ENCODE measurements at places on chromosomes 5 and 9.

- no peak for DNase-seq
Measured at GRCh38 chr5:102903074-102903871, 148.2 kb downstream of the PAM start.

GRCh38 chr9:100014846-100015245, 84.0 kb downstream of the ERP44 start:
- DNase-seq = no peak

DNA sequence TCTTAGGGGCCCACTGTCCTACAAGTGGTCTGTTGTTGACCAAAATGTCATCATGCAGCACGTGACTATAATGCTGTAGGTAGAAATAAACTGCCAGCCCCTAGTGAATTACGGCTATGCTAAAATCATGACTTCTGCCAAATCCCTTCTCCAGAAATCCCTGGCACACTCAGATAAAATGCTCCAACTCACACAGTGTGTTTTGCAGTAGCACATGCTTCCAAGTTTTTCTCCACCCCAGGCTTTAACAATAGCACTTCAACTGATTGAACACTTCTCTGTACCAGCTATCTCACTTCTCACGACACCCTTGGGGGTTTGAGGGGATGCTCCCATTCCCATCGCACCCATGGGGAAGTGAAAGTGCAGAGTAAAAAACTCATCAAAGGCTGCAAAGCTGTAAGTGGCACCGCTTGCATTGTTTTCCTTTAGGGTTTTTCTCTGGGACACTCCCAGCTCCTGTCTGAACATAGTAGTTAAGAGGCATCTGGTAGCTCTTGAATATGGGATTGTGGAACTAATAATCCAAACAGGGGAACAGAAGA, 151.0 kb upstream of the SLC24A2 start:
- DNase-seq = no peak

DNA sequence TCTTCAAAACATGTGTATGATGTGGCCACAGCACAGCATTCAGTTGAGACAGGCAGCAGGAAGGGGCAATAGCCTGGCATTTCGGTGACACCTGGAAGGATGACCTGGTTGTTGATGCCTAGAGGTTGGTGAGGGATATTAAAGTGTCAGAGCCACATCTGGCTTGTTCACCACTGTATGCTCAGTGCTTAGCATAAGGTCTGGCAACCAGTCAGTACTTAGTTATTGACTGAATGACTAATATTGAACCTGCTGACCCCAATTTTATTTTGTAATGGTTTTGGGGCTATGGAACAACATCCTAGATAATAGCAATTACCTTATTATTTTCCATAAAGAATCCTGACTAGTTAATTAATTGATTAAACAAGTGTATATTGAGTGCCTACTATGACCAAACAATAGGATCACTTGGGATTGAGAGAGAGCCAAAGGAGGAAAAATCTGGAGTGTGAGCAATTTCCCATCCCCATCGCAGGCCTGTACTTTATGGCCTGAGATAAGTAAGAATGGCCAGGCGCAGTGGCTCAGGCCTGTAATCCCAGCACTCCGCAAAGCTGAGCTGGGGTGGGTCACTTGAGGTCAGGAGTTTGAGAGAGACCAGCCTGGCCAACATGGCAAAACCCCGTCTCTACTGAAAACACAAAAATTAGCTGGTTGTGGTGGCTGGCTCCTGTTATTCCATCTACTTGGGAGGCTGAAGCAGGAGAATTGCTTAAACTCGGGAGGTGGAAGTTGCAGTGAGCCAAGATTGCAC, 85.4 kb upstream of the PLPP1 start:
- DNase-seq = no peak

DNA sequence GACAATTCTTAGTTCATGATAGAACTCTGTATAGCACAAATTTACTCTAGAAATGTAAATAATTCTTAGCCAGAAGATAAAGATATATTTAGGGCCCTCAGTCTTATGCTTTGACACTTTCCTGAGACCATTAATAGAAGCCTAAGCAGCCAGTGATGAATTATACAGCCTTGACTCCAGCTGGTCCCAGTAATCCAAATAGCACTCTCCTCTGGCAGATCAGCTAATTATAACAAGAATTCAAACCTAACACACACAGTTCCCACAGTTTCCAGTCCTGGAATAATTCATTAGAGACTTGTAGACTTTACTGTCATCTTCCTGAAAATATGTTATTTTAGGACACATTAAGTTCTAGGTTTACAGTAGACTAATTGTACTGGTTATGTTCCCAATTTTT, 50.4 kb downstream of the SHOC1 start:
- DNase-seq = no peak

DNA sequence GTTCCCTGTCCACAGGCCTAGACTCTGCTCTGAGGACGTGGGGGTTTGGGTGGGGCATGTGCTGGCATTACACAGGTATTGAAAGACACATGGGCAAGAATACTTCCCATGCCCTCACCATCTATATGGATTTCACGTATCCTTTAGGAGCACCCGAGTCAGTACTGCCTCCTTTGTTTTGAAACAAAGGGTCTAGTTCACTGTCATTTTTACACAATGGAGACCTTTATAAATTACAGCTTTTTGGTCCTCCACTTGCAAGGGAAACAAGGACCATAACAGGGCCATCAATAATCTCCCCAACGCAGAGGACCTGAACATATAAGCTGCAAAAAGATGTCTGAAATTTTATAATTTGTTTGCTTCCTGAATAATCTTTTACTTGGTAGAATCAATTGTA, 24.9 kb upstream of the CRHBP start:
- no peak for DNase-seq

GRCh38 chr5:149605354-149605997, 24.2 kb downstream of the ARHGEF37 start:
- DNase-seq = no peak

- DNase-seq = no peak
Measured at GRCh38 chr5:112647428-112647827, 90.3 kb upstream of the APC start.

DNA sequence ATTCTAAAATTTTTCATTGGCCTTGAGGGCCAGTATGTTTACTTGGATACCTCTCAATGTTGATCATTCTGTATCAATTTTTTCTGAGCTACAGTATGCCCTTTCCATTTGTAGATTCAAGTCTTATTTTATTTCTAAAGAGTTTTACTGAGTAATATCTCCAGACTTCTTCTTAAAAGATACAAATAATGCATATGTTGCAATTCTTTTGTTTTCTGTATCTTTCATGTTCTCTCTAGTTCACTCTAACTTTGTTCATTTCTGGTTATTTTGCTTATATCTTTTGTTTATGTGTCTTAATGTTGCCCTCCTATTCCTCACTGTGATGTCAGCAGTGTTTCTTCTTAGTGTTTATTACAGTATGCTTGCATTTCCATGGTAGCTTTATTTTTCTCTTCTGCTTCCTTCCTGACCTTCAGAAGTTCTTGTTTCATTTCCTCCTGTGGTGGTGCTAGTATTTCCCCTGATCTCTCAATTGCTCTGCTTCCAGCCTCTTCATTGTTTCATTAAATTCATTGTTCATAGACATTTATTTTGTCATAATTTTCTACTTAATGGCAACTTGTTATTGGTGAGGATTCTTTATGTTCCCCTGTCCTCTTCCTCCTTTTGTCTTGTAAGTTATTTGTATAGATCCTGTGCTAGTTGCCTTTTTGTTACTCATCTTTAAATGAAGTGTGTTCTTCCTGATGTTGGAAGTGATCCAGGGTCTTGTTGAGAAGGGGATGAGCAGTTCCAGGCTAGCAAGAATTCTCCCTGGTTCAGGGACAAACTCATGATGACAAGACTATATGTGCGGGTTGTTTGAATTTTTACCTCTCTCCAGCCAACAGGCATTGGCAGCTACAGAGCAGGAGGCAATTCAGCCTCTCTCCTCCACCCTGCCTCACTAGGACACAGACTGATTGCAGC, 160.8 kb downstream of the DEPDC1B start:
- DNase-seq = no peak

DNA sequence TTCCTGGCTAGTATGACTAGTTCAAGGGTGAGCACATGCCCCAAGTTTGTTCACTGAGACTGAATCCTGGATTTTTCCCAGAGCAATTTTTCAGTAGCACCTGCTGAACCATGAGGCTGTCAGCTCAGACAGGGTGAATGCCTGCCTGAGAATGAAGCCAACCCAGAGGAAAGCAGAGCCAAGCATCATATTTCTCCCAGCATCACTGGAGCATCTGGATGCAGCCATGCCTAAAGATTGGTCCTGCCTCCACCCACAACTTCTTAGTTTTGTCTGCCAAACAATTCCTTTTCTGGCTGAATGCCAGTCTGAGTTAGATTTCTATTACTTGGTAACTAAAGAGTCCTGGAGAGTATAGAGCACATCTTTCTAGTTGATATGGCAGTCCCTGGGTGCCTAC, 343.6 kb downstream of the CSNK1G3 start:
- no peak for DNase-seq

DNA sequence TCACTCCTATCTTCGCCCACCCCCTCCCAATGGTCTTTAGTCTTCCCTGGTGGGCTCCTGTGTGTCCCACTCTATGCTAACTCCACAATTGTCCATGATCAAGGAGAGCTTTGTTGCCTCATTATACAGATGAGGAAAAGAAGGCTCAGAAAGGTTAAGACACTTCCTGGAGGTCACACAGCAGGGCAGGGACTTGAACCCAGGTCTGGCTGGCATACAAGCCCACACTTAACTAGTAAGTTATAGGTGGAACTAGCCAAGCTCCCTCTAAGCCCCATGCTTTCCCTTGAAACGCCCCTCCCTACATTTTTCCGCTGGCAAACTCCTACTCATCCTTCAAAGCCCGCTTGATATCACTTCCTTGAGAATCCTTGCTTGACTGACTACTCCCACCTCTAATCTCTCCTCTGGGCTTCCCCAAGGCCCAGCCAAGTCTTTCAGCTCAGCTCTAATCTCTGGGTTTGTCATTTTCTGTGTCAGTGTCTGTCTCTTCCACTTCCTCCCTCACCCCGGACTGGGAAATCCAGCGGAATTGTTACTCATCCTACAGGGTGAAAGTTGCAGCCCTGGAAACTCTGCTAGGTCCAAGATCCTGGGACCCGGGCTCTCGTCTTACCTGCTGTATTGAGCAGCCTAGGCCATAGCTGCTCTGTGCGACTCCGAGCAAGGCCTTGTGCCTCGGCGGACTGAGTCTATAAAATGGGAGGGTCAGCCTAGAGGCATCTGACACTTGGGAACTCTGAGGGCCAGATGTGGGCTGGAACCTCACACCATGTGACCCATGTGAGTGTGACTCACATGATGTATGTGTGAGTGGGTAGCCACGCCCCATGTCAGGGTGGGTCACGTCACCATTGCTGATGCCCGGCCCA, 144.5 kb downstream of the GAPVD1 start:
- DNase-seq = no peak

- no peak for DNase-seq
Measured at GRCh38 chr5:136399527-136399926, 34.2 kb upstream of the TRPC7 start.

DNA sequence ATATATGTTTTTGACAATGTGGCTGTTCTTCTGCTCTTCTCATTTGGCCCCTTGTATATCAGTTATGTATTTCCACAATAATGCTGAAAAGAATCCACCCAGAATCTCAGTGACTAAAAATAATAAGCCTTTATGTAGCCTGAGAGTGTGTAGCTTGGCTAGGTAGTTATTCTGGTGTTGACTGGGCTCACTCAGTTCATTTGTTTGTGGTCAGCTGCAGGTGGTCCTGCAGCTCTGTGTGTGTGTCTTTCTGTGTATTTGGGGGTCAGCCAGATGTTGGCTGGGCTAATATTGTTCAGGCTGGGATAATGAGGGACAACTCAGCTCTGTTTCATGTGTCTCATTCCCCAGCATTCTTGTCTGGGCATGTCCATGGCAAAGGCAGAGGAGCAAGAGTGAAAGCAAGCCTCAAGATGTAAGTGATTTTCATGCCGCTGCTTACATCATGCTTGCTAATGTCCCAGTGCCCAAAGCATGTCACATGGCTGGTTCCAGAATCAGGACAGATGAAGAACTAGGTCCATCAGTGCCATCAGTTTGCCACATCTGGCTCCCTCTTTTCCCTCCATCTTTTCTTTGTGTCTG, 162.8 kb downstream of the KCTD16 start:
- DNase-seq = no peak

- DNase-seq = no peak
Measured at GRCh38 chr9:136305804-136306203, 1.9 kb upstream of the CCDC187 start.

GRCh38 chr5:62974623-62975022, 396.0 kb downstream of the LRRC70 start:
- DNase-seq = no peak

GRCh38 chr5:50325237-50325832, 115.8 kb downstream of the EMB start:
- DNase-seq = no peak

DNA sequence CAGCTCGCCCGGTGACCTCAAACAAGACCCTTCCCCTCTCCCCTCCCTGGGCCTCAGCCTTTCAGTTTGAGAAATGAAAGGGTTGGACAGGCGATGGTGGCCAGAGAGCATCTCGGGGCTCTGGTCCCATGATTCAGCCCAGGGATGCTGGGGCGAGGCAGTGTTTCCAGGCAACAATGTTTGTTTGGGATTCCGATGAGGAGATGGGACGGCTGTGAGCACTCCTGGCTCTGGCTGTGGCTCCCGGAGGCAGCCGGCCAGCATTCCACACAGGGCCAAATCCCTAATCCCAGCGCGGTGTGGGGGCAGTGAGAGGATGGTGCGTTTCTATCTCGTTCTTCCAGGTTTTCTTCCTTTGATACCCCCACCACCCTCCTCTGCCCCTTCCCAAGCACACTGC, 66.0 kb downstream of the HMCN2 start:
- no peak for DNase-seq

DNA sequence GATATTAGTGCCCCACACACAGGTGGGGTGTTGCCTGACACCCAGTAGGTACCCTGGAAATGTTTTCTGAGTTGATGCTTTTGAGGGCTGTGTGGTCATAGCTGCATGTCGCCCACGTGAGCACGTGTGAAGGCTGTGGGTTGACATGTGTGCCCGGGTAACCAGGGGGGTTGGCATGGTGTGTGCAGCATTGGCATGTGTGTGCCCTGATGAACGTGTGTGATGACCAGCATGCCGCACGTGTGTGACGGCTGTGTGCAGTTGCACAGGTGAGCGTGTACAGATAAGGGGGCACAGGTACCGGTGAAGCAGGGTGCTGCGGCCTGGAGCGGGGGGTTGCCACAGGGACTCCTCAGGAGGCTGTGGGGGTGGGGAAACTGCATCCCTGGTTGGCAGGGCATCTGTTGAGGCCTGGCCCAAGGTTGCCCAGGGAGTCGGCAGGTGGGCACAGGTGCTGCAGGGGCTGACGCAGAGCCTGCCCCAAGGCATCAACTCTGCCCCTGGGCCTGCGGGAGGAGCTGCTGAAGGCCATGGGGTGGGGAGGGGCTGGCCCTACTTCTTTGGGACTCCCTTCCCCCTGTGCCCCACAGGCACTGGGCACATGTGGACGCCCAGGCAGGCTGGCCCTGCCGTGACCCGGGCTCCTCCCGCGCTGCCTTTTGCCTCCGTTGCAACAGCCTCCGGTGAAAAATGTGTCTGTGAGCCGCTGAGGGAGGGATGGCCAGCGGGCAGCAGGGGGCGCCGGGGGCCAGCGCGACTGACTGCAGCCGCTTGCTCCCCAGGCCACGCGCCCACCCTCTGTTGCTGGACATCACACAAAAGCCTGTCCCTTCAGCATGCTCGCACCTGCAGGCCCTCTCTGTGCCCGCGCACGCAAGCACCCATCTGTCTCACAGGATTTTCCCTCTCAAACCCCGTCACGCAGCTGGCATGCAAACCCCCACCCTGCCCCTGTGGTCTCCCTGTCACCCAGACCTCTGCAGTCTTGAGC, 2.2 kb downstream of the UNC5A start:
- no peak for DNase-seq

Measured in activated effector memory CD4-positive, alpha-beta T cell treated with Interleukin-2 at 50 U/mL for 16 hours (primary cell).